Central memory CD4-positive, alpha-beta T cell (primary cell): ENCODE measurements at places on chromosomes 3 and 15.

- no peak for DNase-seq
These were observed 389.5 kb upstream of the RASGRP1 start for GRCh38 chr15:38954090-38954489.

DNA sequence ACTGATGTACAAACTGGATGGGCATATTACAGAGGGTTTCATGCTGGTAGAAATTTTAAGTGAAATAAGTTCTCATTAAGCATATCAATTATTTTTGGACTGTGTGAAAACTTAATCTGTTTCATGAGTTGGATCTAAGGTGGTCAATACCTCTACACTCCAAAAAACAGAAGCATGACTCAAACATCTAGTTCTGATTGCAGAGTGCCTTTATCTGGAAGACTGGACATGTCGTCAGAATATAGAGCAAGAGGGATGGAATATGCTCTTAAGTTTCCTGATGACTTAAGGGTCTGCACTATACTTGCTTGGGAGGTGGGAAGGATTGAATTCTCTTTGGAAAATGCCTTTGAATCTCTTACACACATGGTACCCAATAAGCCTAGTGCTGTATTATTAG lies 138.3 kb downstream of the LPP start:
- DNase-seq: no peak

DNA sequence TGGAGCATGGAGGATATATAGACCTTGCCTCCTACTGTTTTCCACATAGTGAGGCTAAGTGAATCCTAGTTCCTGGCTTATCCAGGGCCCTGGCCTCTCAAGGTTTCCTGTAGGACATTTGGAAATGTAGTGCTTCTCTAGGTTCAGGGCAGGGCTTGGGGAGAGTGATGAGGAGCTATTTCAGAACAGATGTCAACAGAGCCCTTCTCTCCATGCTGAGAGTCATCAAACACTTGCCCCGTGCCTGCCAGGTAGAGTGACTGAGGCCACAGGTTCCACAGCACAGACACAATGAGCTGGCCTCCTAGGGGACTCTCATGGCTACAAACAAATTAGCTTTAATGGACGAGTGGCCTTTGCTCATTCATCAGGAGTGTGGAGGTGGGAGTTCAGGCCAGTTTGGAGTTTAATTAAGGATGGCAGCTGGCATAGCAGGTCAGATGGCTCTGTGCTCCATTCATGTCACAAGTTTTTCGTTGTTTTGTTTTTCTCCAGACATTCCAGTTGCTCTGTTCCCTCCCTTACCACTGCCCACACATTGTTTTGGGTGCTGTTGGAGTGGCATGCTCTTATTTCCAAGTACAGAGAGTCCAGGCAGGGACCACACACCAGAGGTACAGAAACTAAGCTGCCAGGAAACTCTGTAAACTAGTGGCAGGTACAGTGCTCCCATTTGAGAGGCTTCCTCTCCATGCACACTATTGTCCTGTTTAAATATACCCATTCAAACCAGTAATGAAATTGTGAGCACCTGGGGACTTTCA lies 189.8 kb downstream of the RYR3 start:
- no peak for DNase-seq

DNA sequence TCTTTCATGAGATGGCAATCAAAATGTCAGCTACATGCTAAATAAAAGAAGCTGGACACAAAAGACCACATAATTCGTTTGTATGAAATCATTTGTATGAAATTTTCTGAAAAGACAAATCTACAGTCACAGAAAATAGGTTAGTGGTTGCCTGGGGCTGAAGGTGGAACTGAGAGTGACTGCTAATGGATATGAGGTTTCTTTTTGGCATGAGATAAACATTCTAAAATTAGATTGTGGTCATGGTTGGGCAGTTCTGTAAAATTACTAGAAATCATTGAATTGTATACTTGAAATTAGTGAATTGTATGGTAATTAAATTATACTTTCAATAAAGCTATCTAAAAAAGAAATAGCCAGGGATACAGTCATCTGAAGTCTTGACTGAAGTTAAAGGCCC lies 2.7 kb upstream of the DMXL2 start:
- no peak for DNase-seq

- DNase-seq: no peak
These were observed 274.0 kb downstream of the BBX start for GRCh38 chr3:107796791-107797190.

GRCh38 chr3:187994221-187995042 lies 159.5 kb upstream of the LPP start:
- peak; percentile 62 for DNase-seq

DNA sequence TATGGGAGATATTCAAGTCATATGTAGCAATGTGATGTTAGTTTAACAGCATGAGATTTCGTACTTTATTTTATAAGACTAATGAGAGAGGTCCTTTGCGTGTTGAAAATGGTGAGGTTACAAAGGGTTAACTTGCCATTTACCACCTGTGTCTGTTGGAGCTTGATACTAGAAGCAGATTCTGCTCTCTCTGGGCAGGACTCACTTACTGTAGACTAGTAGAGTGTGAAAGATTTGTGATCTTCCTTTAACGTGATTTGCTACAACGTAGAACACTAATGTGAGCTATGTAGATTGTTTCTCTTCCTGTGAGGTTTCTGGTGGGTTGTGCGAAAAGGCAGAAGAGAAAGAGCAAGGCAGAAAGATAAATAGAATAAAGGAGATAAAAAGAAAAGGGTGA lies 1.1 kb downstream of the TP63 start:
- DNase-seq: no peak

- no peak for DNase-seq
These were observed 809.9 kb downstream of the MCTP2 start for GRCh38 chr15:95041297-95041696.

DNA sequence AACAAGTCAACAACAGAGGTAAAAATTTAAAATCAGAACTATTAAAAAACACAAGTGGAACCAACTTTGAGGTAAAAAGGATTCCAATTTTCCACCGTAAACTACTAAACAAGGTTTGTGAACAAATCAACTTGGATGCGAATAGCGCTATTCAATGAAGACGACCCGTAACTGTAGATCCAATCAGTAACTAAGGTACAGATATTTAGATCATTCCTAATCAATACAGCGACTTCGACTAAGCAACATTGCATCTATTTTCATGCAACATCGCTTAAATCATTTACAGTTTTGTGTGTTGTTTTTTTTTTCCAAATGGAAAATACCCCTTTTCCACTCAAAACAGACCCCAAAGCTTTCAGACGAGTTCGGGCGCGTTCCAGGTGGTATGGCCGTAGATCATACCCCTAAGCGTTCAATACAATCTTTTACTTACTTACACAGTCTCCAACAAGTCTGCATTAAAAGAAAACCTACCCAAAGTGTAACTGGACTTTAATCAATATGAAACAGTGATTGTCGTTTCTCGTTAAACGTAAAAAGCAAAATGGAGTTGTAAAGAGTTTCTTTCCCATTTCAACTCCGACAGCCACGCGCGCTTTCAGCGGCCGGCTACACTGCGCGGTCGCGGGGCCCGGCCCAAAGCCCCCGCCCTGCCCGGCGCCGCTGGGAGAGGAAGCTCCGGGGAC lies 786 bp downstream of the RHOA start:
- DNase-seq: no peak

DNA sequence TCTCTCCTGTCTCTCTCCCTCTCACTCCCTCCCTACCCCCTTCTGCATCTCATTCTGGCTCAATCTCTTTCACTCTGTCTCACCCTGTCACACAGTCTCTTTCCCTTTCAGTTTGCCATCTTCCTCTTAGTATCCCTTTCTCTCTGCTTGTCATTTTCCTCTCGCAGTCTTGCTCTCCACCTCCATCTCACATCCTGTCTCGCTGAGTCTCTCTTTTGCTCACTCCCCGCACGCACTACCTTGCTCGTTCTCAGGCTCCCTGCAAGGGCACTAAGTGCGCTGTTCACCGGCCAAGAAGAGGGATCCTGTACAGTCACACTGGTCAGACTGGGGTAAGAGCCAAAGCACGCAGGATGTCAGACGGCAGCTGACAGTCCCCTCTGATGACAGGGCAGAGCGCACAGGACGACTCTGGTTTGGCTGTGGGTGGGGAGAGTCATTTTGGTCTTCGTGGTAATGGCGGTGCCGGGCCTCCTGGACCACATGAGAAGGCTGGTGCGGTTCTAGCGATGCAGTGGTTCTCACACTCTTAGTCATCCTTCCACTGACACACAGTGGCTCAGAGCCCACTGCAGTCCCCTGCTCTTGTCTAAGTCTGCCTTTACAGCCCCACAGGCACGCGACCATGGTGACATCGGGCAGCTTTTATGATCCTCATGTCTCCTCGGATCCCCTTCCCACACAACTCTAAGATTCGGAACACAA lies 356.8 kb downstream of the FOXP1 start:
- peak; percentile 72 for DNase-seq

GRCh38 chr3:81741216-81741615 lies 20.2 kb downstream of the GBE1 start:
- DNase-seq: no peak

DNA sequence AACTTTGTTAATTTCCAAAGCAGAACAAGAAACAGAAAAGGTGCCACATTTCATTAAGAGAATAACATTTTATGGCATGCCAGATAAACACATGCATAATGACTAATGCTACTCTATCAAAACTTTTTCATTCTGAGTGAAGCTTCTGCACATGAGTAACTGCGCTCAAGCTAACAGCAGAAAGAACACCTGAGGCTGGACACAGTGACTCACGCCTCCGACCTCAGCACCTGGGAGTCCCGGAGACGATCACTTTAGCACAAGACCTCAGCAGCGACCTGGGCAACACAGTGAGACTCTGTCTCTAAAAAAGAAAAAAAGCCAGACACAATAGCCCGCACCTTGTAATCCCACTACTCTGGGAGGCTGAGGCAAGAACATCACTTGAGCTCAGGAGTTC lies 70.6 kb downstream of the ACAP2 start:
- no peak for DNase-seq

- no peak for DNase-seq
These were observed 65.9 kb upstream of the MYO5C start for GRCh38 chr15:52361494-52361893.

DNA sequence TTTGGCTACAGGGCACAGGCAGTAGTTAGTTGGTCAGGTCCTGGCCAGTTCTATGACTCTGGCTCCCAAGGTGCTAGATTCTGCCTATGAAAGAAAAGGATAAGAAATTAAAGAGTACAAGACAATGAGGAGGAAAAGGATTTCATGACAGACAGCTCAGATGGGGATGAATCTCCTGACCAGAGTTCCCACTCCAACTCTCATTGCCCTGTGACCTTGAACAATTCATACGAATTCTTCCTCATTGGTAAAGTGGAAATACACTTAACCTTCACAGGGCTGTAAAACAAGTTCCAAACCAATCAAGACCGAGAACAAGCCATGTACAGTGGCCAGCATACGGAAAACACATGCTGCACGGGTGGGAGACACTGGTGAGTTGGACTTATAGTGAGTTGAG lies 23.7 kb downstream of the CLEC3B start:
- no peak for DNase-seq

GRCh38 chr3:107956991-107957900 lies 133.6 kb downstream of the CD47 start:
- DNase-seq: no peak

DNA sequence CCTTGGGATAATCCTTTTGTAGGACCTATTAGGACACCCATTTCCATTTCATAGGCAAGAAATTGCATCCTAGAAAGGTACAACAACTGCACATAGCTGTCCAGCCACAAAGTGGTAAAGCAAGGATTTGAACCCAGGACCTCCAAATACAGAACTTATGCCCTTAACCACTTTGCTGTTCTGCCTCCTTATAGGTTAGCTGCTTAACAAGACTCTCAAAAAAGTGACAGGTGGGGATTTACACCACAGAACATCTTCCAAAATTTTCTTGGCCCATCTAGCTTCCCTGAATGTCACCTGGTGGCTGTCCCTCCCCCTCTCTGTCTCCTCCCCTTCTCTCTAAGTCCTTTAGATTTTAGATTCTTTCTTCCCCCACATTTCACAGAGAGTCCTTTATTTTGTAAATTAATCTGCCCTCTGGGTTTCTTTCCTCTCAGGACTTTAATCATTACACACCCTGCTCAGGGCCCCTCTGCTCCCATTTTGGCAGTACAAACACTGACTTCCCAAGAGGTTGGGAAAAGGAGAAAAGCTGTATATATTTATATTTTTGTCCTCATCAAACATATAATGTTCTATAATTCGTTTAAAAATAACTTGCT lies 120.6 kb downstream of the CPNE4 start:
- DNase-seq: no peak

DNA sequence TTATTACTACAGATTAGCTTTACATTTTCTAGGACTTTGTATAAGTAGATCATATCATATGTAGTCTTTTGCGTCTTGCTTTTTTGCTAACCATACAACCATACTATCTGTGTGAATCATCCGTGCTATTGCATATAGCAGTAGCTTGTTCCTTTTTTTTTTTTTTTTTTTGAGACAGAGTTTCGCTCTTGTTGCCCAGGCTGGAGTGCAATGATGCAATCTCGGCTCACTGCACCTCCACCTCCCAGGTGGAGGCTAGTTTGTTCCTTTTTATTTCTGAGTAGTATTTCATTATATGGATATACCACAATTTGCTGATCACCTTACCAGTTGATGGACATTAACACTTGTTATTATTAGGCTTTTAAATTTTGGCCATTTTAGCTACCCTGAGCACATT lies 54.5 kb upstream of the TBL1XR1 start:
- DNase-seq: no peak

DNA sequence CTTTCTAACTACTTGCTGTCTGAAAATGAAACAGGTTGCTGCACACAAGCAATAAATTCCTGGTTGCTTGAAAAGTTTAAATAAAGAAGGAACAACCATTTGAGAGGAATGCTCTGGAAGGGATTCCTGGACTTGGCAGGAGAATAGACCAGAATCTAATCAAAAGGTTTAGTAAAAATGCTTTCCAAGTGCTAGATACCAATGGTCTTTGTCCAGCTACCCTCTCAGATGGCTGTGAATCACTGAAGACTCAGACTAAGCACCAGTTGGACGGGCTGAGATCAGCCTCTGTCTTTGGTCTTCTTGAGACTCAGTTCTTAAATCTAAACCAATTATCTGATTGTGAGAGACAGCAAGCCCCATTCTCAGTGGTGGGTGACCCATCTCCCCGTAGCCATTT lies 27.7 kb upstream of the LPP start:
- no peak for DNase-seq

DNA sequence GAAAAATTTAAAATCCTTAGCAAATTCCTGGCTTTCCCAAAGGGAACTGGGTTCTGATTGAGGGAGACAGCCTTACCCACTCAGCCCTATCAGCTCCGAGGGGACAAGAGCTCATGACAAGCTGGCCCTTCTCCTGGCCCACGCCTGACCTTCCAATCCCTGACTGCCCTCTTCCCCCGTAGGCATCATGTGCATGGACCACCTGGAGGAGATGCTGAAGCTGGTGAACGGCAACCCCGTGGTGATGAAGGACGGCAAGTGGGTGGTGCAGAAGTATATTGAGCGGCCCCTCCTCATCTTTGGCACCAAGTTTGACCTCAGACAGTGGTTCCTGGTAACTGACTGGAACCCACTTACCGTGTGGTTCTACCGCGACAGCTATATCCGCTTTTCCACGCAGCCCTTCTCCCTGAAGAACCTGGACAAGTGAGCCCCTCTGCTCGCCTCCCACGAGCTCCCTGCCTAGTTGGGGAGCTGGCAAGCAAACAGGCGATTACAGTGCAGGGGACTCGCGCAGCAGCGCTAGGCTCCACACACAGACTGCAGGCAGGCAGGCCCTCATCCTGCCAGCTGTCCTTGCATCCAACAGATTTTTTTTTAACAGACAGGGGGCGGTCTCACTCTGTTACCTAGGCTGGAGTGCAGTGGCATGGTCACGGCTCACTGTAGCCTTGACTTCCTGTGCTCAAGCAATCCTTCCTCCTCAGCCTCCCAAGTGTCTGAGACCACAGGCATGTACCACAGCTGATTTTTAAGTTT lies 16.8 kb downstream of the RPUSD3 start:
- DNase-seq: no peak
